ENCODE measurements at places on chromosomes 11 and 22.
A peak's percentile ranks its signal among the peaks of the same experiment; 100 is the strongest.

DNA sequence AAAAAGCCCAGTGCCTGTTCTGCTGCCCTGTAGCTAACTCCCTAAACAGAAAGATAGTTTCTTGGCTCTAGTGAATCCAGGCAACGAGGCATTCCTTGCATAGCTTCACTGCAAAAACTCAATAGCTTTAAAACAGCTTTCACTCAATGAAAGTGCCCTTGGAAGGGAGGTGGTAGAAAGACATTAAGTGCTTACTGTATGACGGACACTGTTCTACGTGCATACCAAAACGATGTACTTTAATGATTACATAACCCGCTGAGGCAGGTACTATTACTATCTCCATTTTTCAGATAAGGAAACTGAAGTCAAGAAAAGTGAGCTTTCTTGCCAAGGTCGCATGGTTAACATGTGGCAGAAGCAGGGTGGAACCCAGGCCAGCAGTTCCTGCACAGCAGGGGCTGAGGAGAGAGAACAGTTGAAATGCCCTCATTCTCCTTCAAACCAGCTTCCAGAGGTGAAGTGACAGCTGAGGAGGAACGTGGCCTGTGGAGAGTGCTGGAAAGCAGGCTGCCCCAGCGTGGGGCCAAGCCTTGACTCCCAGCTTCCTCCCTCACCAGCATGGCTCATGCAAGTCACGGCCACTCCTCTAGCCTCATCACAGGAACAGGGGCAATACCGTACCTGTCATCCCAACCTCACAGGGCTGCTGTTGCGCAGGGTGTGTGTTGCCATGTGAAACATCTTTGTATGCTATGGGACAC lies 227.5 kb upstream of the NARS2 start:
- no peak for DNase-seq

DNA sequence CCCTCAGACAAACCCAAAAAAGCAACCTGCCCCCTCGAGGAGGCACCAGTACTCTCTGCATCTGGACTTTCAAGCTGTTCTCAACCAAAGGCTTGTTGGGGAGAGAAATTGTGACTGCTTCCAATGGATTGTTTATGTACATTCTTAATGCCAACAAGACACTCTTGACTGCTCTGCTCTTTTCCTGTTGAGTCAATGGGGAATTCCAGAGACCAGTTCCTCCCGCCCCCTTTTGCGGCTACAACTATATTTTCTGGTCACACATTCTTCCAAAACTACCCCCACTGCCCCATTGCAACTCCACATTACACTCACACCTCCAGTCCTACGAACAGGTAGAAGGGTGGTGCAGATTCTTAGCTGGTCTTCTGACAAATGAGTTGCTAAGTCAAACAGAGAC lies 187.0 kb downstream of the DSCAML1 start:
- no peak for DNase-seq

DNA sequence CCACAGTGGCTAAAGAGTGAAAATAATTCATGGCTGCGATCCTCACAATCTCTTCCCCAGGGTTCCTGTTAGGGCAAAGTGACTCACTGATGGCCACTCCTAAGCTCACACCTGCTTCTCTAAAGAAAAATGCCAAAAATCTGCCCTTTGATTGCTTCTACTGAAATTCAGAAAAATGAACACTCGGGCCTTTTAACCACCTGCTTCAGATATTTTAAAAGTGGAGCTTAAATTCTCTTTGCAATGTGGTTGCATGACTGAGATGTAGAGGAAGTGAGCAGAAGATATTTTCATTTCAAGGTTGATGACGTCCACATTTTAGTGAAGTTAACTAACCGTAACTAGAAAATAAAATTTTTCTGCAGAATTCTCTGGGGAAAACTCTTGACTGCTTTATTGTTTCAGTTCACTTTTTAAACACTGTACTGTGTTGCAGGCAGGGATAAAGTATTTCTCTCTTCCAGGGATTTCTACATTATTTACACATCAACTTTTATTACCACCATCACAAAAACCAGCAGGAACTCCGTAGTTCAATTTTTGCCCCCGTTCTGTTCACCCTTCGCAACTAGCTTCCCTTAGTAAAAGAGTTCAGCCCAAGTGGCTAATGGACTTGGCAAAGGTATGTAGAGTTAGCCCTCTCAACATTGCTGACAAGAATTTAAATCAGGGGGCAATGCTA lies 8.5 kb downstream of the RAB30 start:
- no peak for DNase-seq

DNA sequence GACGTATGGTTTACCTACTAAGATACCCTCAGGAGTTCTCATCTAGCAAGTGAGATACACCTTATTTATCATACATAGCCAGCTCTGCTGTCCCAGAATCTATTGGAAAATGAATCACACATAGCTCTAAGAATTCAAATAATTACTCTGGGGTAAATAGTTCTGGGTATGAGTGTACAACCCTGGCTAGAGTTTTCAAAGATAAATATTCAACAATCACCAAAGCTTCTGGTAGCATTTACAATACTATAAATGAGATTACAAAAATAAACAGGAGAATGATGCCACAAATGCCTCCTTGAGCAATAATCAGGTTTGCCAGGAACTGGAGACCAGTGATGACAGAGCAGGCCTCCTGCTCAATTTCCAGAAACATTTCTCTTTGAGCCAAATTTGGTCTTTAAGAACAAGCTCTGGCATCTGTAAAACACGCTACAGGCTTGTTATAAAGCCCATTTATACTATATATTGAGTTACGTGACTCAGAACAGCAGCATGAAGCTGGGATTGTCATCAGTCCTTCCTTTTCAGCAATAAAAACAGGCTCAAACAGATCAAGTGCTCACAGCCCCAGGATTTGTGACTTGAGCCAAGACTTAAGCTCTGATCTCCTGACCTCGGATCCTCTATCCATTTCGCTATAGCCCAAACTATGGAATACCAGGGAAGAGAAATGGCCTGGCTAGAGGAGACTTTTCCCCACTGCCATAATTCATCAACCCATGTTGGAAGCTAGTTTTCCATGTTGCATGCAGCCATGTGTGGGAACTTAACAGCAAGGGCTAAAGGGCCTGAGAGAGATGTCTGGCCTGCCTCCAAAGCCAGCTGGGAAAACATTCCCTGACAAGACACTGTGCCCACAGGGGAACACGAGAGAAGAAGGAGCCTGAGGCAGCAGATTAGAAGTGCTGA lies 19.7 kb downstream of the RAB30 start:
- DNase-seq: no peak

- peak; percentile 35 for DNase-seq
These were observed 41.7 kb downstream of the EXPH5 start for GRCh38 chr11:108551651-108552462.
